ENCODE measurements at places on chromosomes 6 and 20.

- no peak for DNase-seq
Measured at GRCh38 chr6:158519300-158519699, 40.6 kb upstream of the TMEM181 start.

DNA sequence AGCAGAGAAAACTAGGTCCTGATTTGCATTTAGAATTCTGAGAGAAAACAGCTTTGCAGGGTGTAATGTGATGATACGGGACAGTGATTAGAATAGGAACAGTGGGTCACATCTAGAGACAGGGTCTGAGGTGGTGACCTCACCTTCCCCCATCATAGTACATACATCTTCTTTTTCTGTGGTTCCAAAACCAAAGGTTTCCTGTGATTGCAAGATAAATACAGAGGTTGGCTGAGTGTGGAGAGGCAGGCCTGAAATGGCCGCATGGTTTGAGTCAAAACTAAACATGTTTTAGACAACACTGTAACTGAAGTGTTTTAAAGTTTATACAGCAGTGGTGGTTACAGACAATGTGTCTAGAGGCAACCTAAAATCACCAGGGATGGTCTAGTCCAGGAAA, 10.4 kb upstream of the NT5DC1 start:
- no peak for DNase-seq

DNA sequence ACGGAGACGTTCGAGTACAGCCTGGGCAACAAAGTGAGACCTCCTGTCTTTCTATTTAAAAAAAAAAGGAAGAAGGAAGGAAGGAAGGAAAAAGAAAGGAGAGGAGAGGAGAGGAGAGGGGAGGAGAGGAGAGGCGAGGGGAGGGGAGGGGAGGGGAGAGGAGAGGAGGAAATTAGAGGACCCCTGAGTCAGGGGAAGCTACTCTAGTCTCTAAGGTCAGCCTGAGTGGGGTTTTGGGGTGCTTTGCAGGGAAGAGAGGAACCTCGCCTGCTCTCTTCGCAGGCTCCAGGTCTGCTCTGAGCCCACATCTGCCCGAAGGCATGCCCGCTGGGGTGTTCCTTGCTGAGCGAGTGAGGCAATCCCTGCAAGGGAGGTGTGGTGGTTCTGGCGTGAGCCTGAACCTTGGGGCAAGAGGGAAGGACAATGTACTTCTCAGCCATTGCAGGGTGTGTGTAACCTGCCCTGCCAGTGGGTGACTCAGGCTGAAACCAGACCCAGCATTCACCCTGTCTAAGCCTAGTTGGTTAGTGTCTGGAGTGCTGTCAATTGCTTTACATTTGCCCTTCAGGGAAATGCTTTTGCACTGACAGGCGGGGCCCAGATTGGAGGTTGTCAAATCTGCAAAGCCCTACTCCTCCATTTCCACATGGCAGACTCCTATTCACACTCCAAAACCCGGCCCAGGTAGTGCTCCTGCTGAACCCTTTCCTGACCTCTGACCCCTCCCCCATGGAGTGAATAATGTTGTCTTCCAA, 15.3 kb upstream of the MMP9 start:
- DNase-seq = no peak

DNA sequence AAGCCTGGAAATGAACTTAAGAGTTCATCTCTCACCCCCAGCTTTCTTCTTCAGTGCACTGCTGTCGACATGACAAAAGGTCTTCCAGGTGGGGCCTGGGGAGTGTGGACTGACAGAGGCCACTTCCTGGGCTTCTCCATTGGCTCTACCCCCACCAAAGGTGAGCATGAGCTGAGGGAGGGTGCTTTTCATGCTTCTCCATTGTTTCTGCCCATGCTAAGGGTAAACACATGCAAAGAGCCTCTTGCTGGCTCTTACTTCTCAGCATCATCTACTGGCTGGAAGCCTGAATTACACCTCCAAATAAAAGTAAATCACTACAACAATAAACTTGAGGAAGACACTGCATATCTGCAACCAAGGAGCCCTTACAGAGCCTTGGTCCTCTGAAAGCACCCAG, 227.2 kb downstream of the EPM2A start:
- DNase-seq = no peak

GRCh38 chr6:44034391-44034861, 92.8 kb downstream of the MRPL14 start:
- DNase-seq = no peak

- DNase-seq = no peak
Measured at GRCh38 chr6:46175446-46175845, 4.7 kb upstream of the ENPP5 start.

GRCh38 chr6:148440877-148441453, 98.3 kb downstream of the SASH1 start:
- DNase-seq = no peak

GRCh38 chr6:5514353-5514752, 253.0 kb downstream of the FARS2 start:
- DNase-seq = no peak

DNA sequence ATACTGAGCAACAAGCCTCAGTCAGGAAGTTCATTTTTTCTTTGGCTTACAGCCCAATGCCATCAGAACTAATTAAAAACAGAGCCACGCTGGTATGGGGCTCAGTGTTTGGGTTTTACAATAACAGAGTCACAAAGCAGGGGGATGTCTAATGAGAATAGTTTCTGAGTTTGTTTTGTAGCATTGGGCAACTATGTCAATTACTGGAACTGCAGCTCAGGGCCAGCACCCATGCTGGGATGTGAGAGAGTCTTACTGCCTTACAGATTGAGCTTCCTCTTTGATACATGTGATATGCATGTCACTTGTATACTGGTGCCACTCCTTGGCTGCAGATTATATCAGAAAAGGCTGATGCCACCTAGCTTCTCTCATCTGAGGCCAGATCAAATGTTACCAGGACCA, 117.6 kb downstream of the TFAP2B start:
- no peak for DNase-seq

- no peak for DNase-seq
Measured at GRCh38 chr6:87277123-87277522, 45.3 kb upstream of the SMIM8 start.

- DNase-seq = no peak
Measured at GRCh38 chr6:133079901-133080300, 161.3 kb upstream of the EYA4 start.

DNA sequence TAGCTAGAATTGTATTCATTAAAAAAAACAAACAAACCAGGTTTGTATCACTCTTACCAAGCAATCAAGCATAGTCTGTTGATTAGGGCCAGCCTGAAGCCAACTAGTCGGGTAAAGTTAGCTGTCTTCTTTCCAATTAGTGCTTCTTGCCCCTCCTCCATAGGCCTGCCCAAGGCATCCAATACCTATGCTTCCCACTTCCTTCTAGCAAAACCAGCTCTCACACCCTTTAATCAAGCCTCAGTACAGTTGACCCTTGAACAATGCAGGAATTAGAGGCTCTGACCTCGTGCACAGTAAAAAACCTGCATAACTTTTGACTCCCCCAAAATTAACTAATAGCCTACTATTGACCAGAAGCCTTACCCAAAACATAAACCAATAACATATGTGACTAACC, 119.1 kb upstream of the DTNBP1 start:
- no peak for DNase-seq

DNA sequence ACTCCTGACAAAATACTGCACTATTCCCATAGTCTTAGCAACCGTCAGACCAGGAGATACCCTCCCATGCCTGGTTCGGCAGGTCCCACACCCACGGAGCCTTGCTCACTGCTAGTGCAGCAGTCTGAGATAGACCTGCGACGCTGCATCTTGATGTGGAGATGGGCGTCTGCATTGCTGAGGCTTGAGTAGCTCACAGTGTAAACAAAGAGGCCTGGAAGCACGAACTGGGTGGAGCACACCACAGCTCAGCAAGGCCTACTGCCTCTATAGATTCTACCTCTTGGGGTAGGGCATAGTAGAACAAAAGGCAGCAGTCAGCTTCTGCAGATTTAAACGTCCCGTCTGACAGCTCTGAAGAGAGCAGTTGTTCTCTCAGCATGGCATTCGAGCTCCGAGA, 25.4 kb downstream of the TMEM244 start:
- no peak for DNase-seq

DNA sequence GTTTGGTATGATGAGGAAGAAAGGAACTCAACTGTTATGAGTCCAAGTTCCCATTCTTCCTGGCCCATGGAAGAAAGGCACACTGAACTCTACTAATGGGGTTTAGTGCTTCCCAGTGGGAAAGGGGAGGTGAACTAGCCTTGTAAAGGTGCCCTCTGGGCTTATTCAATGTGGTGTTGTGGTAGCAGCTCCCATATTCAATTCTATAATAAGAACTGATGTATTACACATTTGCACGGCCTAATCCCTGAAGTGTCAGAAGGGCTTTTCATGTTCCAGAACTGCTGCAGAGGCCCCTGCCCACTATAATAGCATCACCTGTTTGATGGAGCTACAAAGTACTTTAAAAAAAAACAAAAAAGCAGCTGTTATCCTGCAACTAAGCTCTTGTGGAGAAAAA, 17.1 kb downstream of the PRKN start:
- no peak for DNase-seq

DNA sequence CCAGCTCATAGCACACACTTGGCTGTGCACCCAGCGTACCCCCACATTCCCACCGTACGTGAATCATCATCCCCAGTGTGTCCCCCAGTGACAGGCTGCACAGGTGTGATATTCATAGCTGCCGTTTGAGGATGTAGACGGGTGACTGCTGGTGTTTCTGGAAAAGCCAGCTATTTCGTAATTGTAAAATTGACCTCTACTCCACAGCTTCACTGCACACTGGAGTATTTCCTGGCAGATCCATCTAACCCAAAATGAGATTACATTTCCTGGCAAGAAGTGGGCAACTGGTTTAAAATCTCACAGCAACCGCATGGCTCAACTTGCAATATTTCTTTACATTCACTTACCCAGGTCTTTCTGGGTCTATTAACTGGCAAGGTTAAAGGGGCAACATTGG, 30.3 kb downstream of the CD83 start:
- no peak for DNase-seq

- no peak for DNase-seq
Measured at GRCh38 chr20:32479012-32479411, 106.1 kb downstream of the NOL4L start.

DNA sequence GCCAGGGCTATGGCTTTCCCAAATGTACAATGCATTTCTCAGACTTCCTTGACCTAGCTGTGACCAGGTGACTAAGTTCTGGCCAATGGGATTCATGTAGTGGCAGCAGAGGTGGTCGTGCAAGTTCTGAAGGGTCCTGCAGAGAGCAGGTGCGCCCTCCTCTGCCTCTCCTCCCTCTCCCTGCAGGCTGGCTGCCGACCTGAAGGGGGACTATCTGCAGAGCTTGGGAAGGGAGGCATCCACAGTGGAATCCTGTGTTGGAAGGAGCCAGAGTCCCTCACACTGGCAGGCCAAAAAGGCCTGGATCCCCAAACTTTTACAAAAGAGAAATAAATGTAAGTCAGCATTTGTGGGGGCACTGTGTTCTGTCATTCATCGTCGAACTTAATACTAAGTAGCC, 66.6 kb downstream of the CDH26 start:
- DNase-seq = no peak

GRCh38 chr6:14811775-14812428, 434.0 kb upstream of the JARID2 start:
- DNase-seq = no peak

DNA sequence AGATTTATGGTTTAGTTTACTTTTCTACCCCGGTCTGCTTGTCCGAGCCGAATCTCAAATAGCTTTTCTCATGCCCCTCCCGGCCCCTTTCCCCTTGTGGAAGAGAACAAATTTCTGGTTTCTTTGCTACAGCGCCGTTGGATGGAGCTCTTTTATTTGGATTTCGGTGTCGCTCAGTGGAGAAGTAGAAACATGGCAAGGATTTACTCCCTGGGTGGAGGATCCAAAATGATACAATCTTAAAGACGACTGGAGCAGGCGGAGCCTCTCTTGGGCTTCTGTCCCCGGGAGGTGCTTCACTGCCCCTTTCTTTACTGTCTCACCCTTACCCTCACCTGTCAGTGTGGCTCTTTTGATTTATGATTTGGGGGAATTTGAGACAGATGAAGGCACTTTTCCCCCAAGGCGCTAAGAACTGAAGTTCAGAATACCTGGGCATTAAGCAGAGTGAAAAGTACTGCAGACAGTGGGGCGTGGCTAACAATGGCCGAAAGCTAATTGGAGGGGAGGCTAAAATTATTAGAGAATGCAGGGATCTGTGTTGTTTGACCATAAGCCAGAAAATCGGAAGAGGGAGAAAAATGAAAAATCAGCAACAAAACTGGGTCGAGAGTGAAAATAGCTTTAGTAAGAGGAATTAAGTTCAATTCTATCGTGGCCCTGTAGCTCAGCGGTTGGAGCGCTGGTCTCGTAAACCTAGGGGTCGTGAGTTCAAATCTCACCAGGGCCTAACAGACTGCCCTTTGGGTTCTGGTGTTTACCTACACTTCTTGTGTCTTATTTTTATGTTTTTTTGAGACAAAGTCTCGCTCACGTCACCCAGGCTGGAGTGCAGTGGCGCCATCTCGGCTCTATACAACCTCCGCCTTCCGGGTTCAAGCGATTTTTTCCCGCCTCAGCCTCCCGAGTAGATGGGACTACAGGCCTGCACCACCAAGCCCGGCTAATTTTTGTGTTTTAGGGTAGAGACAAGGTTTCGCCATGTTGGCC, 145.1 kb upstream of the ZNF184 start:
- DNase-seq = no peak

DNA sequence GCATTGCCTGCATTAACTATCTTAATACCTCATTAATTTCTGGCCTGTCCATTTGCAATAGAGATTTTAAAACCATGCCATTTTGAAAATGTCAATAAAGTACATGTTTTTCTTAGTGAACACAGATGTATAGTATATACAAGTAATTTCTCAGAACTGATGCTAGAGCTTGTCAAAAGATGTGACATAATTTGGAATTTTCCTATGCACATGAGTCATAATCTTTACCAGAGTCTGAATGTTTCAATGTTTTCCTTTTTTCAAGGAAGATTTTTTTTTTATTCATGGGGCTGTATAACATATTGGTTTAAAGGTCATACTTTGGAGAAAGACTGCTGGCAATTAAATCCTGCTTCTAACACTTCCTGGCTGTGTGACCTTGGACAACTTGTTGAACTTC, 1347.5 kb upstream of the ADGRB3 start:
- DNase-seq = no peak

GRCh38 chr6:43103253-43103876, 27.3 kb downstream of the PTK7 start:
- DNase-seq = no peak

GRCh38 chr6:104473021-104473429, 386.7 kb downstream of the HACE1 start:
- no peak for DNase-seq

- DNase-seq = no peak
Measured at GRCh38 chr20:62595491-62595890, 46.8 kb upstream of the SLCO4A1 start.

- no peak for DNase-seq
Measured at GRCh38 chr20:6134592-6134991, 11.8 kb upstream of the FERMT1 start.

All from activated T-helper 1 cell treated with Interleukin-2 at 50 U/mL for 16 hours (primary cell).